Left hindlimb (tissue), 1 donor: ENCODE measurements at places on chromosomes 5 and 9.

- no peak for DNase-seq
These were observed 365.3 kb downstream of the BNC2 start for GRCh38 chr9:16505199-16505598.

DNA sequence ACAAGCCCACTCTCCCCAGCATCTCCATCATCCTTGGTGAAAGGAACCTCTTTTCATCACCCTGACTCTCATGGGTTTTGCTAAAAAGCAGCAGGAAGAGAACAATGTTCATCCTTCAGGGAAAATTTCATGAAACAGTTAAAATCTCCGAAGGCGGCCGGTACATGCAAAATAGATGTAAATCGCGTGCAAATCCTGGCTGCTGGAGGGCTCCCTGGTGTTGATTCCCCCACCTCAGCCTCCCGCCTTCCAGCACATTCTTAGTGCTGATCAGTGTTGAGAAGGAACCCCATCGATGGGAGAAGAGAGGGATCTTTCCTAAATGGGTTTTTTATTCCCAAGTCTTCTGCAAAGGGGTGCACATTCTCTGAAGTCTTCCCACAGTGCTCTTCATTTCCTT is 8.7 kb upstream of the GFI1B start:
- DNase-seq = no peak

GRCh38 chr5:160926428-160926827 is 74.4 kb upstream of the ATP10B start:
- peak; percentile 52 for DNase-seq

- no peak for DNase-seq
These were observed 372.9 kb upstream of the IRX2 start for GRCh38 chr5:3124410-3124809.

GRCh38 chr9:116153765-116154333 is at the start of gene PAPPA:
Gene PAPPA (plus strand): TSS chr9:116153791. CDS start chr9:116154173, 382 bp downstream.
- DNase-seq = peak; percentile 35

- DNase-seq = peak; percentile 61
These were observed 28.1 kb upstream of the F2RL1 start for GRCh38 chr5:76790632-76791290.

DNA sequence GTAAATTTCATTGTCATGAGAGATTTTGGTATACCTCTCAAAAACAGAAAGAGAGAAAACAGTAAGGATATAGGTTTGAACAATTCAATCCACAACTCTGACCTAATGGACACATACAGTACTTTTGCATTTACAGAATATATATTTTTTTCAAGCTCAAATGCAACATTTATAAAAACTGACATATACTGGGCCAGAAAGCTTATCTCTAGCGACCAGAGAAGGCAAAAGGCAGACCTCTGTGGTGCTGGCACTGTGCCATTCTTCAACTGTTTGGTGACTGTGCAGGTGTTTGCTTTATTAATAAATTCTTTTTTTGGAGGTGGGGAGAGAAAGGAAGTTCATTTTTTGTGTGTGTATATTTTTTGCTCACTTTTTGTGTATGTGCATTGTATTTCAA is 6.0 kb upstream of the PLAC8L1 start:
- DNase-seq = no peak

- no peak for DNase-seq
These were observed 25.8 kb upstream of the CARNMT1 start for GRCh38 chr9:75053869-75054268.

- no peak for DNase-seq
These were observed 157.9 kb downstream of the KDM4C start for GRCh38 chr9:6915635-6916034.

- no peak for DNase-seq
These were observed 406.6 kb downstream of the CTNND2 start for GRCh38 chr5:11497651-11498050.

- no peak for DNase-seq
These were observed 90.7 kb downstream of the STK10 start for GRCh38 chr5:172097356-172097755.

GRCh38 chr5:5592541-5592940 is 170.1 kb downstream of the ICE1 start:
- no peak for DNase-seq

- DNase-seq = peak; percentile 84
These were observed 81.4 kb upstream of the DAB2 start for GRCh38 chr5:39506211-39506610.

DNA sequence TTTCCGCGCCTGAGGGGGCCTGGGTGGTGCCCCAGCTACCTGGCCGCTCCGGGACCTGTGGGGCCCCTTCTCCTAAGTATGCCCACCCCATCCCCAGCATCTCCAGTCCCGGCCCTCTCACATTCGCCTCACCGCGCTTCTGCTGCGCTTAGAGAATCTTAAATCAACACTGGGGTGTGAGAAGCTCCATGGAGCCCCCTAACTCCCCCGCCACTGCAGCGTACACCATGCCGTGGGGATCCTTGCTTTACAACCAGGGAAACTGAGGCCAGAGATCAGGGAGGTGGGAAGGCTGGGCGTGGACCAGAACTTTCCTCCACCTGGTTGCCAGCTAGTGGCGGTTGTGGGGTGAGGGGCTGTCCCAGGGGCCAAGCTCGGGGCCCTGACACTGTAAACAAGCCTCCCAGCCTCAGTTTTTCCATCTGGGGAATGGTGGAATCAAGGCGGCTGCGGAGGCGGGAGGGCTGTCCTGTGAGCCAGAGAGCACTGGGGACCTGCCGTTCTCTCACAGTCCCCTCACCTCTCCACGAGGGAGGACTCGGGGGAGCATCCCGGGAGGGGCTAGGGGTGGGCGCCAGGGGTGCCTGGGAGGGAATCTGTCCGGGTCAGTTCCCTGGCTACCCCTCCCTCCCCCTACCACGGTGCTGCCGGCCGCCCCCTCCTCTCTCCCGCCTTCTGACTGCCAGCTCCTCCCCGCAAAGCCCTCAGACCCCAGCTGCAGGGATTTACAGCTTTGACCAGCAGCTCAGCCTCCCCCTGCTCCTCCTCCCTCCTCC is 161.2 kb downstream of the C9orf50 start:
- DNase-seq = no peak

- DNase-seq = no peak
These were observed 52.3 kb upstream of the MYOT start for GRCh38 chr5:137815202-137815990.

DNA sequence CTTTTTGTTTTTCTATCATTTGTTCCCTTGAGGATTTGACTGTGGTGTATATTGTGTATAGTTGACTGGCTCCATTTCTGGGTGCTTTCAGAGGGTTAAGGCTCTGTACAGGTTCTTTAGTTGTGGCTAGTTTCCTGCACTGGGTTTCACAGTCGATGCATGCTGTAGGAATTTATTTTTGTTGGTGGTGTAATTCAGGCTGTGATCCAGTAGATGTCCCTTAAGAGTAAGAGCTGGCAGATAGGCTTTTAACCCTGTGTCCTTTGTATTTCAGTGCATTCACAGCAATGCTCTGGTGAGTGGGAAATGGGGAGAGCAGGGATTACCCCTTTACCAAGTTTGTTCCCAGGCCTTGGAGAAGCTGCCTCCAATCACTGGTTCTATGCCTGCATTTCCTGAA is 112.9 kb downstream of the SPATA31D1 start:
- no peak for DNase-seq

GRCh38 chr5:60843386-60843935 is 608 bp downstream of the ELOVL7 start:
- peak; percentile 28 for DNase-seq

DNA sequence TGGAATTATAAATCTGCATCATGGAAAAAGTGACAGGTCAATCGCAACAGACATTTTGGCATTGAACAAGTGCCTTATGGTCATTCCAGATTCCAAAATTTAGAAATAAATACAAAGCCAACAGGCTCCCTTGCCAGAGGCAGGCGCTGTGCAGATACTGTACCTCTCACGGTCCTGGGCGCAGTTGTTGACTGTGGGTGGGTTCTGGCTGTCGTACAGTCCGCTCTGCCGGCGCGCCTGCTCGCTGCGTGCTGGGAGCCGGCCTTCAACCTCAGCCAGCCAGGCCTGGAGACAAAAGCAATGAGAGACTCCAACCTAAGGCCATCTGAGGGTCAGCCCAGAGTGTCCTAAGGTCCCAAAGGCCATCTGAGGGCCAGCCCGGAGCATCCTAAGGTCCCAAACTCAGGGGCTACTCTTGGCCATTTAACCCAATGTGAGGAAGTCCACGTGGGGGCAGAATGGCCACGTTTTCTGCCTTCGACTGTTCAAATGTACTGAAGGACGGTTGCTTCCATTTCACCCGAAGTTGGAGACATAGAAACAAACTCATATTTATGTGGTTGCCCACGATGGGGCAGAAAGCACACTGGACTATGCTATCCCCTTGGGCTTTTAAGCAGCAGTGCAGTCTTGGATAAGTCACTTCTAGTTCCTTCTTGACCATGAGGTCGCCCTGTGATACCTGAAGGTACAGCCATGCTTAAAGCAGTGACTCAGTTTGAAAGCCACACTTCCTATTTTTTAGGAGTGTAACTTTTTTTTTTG is 65.2 kb downstream of the USP20 start:
- DNase-seq = no peak

- no peak for DNase-seq
These were observed 532.2 kb upstream of the SGCD start for GRCh38 chr5:155794795-155795194.

DNA sequence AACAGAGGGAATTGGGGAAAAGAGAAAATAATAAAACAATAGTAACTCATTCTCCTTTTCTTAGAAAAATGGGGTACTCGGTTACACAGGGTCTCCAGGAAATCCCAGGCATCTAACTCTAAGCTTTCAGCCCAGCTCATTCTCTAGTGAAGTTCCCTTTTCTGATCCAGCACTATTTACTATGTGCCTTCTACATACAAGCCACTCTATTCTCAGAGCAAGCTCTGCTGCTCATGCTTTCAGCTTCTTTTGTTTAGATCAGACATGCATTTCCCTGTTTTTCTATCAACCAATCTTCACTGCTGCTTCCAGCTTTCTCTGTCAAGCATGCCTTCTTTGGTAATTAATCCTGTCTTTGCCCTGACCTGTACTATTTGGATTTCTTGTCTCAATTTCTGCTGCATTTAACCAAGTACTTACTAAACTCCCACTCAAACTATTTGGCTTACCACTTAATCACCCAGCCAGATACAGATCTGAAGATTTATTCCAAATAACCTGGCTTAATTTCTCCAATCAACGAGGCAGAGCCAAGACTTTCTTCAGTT is 25.3 kb downstream of the OSMR start:
- no peak for DNase-seq

DNA sequence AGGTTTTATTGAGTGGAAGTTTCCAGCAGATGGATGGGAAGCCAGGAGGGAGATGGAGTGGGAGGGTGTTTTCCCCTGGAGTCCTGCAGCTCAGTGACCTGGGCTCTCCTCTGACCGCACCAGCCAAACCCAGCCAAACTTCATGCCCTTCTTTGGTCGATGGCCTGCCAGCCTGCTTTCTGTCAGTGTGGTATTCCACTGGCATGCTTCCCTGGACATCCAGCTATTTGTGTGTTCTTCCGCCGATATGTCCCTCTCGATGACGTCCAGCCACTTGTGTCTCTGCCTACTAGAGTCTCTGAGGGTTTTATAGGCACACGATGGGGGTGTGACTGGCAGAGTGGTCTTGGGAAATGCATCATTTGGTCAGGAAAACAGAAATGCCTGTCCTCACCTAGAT is 33.8 kb downstream of the GPBP1 start:
- DNase-seq = no peak

- DNase-seq = no peak
These were observed 9.6 kb downstream of the STK10 start for GRCh38 chr5:172178301-172178987.

- no peak for DNase-seq
These were observed 166.9 kb downstream of the SNCAIP start for GRCh38 chr5:122478741-122479442.

GRCh38 chr9:91856419-91856818 is 93.6 kb downstream of the ROR2 start:
- DNase-seq = no peak

- no peak for DNase-seq
These were observed 1.5 kb upstream of the PHF19 start for GRCh38 chr9:120878188-120879130.

GRCh38 chr9:121566481-121567465 is 67.1 kb upstream of the GGTA1 start:
- peak; percentile 87 for DNase-seq

DNA sequence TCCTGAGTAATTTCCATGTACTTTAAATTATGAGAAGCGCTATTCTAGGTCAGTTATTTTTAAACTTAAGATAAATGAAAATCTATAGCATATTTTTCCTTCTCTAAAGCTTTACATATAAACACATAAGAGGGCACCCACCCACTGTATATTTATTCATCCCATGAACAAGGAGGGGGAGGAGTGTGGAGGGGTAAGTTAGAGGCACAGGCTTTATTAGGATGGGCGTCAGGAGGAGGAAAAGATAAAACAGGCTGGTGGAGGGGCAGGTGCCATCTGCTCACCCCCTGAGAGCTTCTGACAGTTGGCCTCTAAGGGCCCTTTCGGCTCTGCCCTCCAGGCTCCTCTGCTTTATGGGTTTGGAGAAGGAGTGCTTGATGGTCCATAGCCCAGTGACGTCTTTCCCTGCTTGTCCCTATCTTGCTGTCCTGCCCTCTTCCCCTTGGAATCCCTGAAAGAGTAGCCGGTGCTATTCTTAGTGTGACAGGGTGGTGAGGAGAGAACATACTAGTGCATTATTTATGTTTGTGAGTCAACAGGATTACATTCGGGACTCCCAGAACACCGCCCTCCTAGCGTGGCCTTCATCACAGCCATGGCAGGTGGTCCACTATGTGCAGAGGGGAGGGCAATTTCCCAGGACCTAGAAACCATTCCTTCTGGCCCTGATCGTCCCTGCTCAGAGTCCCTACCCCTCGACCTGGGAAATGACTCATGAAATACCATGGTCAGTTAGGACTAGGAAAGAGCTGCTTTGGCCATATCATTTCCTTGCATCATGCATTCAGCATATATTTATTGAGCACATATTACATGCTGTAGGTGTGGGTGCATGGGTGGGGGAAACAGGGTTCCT is 7.9 kb upstream of the SYNPO start:
- peak; percentile 16 for DNase-seq

- DNase-seq = no peak
These were observed 226.3 kb downstream of the DEPDC1B start for GRCh38 chr5:60473654-60474053.

DNA sequence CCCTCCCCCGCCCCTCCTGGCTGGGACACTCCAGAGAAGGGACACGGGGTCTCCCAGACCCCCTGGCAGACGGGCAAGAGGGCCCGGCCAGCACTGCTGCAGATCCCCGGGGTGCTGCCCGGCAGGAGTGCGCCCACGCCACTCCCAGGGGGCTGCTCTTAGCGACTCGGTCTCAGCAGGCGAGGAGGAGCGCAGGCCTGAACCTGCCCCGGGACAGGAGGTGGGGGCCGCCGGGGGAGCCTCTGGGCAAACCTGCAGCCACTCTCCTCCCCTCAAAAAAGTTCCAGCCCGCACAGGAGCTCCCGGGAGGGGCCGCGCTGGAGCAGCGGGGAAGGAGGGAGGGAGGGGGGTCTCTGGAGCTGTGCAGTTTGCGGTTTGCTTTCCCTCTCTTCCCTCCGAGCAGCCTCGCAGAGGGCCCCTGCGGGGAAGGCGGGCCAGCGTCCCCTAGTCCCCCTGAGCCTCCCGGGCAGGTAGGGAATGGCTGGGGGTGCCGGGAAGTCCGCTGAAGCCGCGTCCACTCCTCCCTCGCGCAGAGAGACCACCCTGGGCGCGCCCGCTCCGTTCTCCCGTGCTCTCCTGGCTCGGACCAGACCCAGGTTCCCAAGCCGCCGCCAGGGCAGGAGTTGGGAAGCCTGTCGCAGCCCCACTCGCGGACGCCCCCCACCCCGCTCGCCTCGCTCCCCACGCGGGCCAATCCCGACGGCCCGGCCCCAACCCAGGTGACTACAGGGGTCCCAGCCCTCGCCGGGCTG is 44.2 kb downstream of the NACC2 start:
- peak; percentile 70 for DNase-seq

- DNase-seq = no peak
These were observed 21.2 kb downstream of the TRIM14 start for GRCh38 chr9:98097836-98098235.

GRCh38 chr9:101220341-101220740 is 164.5 kb downstream of the BAAT start:
- no peak for DNase-seq
